T-helper 1 cell (primary cell): ENCODE measurements at places on chromosomes 16 and 17.

DNA sequence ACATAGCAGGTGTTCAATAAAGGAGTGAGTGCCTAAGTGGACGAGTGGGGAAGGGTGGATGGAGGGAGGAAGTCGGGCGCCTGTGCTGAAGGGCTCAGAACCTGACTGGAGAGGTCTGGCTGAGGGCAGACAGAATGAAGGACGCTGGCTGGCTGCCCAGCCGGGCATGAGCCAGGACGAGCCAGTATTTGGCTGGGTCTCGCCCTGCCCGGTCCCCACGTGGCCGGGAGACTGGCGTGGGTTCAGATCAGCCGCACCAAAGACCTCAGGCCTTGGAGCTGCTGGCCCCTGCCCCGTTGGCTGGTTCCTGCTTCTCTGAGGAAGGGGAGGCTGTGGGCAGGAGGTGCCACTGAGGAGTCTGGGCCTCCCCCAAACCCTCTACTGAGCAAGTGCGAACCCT lies 79.8 kb downstream of the ENGASE start:
- DNase-seq: no peak

DNA sequence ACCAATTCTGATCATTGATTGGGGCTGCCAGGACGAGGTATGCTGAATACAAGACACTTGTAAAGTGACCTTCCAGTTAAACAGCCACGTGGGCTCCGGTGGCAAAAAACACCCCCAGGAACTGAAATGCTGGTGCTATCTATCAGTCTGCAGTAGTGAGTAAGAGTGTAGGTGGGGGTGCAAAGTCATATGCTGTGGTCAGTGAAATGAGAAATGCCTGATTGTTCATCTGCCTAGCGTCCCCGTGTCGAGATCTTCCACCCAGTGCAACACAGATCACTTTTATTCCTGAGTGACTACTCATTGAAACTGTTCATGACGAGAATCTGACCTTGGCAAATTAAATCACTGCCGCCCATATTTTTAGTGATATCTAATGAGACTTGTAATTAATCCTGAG lies 806.5 kb upstream of the GOT2 start:
- no peak for DNase-seq

GRCh38 chr17:82734987-82735866 lies at the start of gene FN3K:
FN3K (plus strand) TSS chr17:82735615; CDS start chr17:82735637, 22 bp downstream.
- DNase-seq: no peak

DNA sequence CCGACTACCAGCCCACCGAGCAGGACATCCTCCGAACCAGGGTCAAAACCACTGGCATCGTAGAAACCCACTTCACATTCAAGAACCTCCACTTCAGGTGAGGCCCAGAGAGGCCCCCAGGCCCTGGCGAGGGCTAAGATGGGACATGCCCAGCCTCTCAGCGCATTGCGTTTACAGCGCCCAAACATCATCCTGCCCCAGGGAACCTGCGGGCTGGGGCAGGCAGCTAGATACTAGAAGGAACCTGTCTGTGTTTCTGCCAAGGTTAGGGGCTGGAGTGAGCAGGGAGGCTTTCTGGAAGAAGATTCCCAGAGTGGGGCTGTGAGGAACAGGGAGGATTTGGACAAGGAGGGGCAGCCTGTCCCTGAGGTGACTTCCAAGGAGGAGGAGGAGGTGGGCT lies 90.6 kb downstream of the AMFR start:
- no peak for DNase-seq

GRCh38 chr16:85329059-85329812 lies 217.0 kb upstream of the CIBAR2 start:
- no peak for DNase-seq

GRCh38 chr17:7293159-7293558 lies 1.3 kb downstream of the YBX2 start:
- DNase-seq: no peak

GRCh38 chr17:81074875-81075274 lies 39.9 kb downstream of the BAIAP2 start:
- DNase-seq: no peak

DNA sequence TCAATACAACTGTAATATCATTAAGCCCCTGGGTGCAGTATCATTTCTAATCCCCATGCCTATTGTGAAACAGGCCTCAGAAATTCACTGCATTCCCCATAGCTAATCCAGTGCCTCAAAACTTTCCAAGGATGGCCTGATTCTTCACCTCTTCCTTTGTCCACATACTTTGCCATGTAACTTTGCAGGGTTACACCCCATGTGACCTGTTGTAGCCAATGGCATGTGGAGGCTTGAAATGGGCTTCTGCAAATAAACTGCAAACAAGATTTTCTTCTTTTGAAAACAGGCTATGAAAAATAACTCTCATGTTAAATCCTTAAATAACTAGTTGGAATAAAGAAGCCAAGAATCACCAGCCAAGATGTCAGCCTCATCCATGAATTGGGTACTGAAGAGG lies 35.9 kb downstream of the ABCA10 start:
- no peak for DNase-seq

- no peak for DNase-seq
These were observed 49.5 kb downstream of the BAHCC1 start for GRCh38 chr17:81444610-81445339.

DNA sequence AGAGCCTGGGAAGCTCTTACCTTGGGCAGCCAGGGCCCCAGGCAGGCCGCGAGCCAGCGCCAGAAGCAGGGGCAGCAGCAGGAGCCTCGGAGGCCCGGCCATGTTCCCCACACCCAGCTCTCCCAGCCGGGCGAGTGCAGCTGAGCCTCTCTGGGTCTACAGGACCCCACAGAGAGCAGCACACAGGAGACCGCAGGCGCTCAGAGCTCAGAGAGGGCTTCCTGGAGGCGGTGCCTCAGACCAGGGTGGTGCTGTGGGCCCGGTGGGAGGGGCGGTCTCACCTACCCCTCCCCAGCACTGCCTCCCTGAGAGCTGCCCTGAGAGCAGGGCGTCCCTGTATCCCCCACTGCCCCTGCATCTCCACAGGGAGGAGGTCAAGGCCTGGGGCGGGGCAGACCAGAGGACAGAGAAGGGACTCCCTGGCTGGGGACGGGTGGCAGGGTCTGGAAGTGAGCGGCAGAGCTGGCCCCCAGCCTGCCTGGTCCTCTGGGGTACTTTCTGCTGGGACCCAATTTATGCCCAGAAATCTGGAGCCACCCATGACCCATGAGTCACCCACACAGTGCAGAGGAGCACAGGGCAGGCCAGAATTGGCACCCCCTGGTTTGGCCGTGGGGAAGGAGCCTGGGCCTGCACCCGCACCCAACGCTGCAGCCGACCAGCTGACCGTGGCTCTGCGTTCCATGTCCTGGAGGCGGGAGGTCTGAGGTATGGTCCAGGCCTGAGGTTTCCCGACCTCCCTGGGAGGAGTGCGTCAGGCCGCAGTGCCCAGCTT lies at the start of gene CD7:
TSS of gene CD7 (minus strand) at position 215 of the 775 bp plus-strand sequence. CDS start at position 102, 113 bp downstream.
- peak; percentile 41 for DNase-seq

DNA sequence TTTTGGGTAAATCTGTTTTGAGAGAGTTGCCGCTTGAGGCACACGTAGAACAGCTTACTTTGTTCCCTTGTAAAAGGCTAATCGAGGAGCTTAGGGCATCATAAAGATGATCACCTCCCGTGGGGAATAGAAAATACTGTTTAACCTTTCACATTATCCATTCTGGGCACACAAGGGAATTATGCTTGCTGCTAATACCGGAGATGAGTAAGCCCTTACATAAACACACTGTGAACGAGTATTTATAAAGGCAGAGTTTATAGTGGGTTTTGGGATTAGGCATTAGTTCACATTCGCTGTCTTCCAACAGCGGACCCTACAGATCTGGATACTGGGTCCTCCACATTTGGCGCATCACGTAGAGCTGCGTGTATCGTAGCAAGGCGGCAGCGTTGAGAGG lies 51.2 kb upstream of the CNTNAP4 start:
- no peak for DNase-seq

GRCh38 chr16:19046062-19046461 lies 21.4 kb upstream of the COQ7 start:
- no peak for DNase-seq

GRCh38 chr16:73192232-73192894 lies 144.4 kb upstream of the ZFHX3 start:
- DNase-seq: no peak

DNA sequence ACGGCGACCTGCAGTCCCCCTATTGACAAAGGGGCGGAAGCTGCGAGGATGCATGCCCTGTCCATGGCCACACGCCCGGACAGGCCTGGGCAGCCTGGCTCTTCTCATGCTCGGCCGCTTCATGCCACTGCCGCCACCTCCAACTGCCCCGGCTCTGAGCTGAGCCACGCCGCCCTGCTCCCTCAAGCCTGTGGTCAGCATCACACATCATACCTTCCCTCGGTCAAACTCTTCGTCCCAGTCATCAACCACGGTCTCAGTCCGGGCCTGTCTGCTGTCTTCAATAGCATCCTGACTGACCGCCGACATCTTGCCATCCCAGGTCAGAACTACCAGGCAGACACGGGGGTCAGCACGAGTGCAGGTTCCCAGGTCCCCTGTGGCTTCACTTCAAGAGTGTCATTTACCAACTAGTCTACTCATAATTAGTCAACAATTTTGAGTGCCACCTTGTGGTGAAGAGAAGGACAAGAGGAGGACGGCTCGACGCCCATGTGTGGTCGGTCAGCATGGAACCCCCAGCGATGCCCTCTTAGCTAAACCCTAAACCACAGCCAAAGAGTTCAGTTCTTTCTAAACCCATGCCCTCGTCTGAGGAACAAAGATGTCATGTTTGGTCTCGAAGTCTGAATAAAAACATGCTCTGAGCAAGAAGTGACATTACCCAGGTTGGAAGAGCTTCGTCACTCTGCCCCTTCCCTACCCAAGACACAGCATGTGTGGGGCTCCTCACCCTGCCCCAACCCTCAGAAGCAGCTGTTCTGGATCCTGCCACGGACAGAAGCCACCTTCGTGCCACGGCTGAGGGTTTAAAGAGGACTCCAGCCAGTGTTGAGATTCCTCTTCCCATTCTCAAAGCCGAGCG lies 16.9 kb upstream of the CYTH1 start:
- DNase-seq: peak; percentile 44

- no peak for DNase-seq
These were observed 56.0 kb downstream of the WIPI1 start for GRCh38 chr17:68401288-68401687.

DNA sequence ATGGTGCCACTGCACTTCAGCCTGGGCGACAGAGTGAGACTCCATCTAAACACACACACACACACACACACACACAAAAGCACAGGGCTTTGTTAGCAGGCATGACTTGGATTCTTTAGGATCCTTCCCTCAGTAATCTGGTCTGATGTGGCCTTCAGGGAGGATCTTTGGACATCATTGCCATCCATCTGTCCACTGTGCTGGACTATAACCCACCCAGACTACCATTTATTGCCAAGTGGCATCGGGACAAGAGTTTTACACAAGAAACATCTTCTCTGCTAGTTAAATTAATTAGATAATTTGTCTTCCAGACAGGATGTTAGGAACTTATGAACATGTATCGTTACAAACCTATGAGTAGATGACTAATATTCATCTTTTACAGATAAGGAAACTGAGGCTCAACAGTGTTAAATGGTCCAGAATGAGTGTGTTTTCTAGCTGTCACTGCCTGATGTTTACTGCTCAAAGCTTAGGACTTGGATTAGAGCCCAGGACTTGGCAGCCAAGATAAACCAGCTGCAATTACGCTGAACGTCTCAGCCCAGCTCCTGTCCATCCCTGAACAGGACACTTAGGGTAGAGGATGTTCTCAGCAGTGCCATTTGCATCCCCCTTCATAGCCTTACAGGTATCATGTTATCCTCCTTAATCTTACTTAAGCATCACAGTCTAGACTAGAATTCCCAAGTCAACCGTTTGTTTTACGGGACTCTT lies 285.8 kb downstream of the WWOX start:
- no peak for DNase-seq

GRCh38 chr16:74556375-74556922 lies 50.5 kb downstream of the GLG1 start:
- DNase-seq: no peak

DNA sequence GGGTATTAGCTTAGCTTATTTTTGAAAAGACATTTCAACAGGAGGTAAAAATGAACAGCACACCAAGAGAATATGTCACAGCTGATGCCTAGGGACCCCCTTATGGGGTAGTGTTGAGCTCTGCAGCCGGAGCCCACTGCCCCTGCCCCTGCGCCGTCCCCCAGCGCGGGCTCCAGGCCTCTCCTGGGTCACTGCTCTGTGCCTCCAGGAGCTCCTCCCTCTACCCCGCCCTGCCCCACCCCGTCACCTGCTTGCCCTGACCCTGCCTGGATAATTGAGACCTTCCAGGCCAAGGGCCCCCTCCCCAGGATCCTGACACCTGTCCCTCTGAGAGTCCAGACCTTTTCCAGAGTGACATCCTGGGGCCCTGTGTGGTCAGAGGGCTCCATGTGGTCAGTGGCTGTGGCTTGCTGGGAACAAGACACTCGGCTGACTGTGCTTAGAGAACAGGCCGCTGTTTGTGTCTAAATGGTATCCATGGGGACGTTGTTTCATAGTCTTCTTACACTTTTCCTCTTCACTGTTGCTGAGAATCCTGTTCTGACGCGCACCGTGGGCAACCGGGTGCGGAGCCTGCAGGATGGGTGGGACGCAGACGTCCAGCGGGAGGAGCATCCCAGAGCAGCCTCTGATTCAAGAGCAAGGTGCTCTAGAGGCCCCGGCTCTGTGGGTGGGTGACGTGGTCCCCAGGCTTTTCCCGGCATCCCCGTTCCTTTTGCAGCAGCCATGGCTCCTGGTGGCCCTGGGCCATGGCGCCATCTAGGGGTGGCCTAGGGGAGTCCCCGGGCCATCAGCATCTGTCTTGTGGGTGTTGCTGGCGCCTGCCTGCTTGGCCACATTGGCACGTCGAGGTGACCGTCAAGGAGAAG lies 20.0 kb upstream of the WFIKKN1 start:
- peak; percentile 41 for DNase-seq

- DNase-seq: no peak
These were observed 55.7 kb downstream of the CENPV start for GRCh38 chr17:16297367-16298139.

DNA sequence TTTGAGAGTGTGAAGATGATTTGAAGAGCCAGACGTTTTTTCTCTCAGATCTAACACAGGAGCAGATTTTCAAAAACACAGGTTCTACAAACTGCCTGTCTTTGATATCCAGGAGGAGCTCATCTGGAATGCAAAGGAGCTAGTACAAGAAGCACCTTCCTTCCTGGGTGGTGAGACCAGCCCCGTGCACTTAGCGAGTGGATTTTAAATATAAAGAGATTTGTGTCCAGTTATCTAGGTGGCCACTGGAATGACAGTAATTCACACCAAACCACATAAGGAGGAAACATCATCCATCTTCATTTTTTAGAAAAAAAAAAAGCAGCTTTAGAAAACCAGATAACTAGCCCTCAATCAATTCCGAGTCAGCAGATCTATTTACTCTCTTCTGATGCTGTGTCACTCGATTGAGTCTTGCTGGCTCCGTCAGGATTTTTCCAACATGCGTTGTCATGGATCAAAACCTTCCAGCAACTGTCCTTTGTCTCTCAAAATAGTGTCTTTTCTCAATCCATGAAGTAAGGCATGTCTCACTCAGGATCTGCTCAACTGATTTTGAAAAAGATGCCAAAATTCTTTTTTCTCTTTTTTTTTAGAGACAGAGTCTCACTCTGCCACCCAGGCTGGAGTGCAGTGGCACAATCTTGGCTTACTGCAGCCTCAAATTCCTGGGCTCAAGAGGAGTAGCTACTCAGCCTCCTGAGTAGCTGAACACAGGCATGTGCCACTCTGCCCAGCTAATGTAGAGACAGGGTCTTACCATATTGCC lies 451.2 kb upstream of the PSMD7 start:
- DNase-seq: no peak
